ENCODE measurements at places on chromosomes 1 and 21. TPM values are rescaled to one million over a fixed set of nuclear protein-coding genes. Genes with fewer than 3 reads are reported as not detected.

The CHIT1 gene
- 0.34 TPM for total RNA-seq

DNA sequence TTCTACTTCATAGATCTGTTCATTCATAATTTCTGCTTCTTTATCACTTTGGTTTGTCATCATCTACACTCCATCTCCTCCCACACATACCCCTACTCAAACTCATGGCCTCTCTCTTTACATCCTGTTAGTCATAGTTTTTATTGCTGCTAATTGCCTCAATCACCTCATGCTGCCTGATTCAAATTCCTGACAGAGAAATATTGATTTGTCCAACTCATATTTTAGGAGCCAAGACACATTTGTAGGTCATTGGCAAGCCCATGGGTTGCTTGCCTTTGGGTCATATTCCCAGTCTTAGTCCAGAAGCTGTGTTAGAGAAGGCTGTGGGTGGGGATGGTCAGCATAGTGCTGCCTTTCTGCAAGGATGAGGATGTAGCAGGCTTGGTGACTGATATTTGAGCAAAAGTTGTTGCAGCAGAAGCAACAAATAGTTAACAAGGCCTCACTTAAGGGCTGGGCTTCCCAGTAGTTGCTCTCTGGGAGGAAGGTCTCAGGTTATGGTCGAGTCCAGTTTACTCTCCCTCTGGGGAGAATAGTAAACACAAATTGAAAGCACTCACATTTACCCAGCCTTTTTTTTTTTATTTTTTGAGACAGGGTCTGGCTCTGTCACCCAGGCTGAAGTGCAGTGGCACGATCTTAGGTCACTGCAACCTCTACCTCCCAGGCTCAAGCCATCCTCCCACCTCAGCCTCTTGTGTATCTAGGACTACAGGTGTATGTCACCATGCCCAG lies 22.4 kb upstream of the EPS15 start:
- DNase-seq: no peak

The CD34 gene
- not detected for total RNA-seq

The NVL gene
- total RNA-seq: 39.0 TPM

DNA sequence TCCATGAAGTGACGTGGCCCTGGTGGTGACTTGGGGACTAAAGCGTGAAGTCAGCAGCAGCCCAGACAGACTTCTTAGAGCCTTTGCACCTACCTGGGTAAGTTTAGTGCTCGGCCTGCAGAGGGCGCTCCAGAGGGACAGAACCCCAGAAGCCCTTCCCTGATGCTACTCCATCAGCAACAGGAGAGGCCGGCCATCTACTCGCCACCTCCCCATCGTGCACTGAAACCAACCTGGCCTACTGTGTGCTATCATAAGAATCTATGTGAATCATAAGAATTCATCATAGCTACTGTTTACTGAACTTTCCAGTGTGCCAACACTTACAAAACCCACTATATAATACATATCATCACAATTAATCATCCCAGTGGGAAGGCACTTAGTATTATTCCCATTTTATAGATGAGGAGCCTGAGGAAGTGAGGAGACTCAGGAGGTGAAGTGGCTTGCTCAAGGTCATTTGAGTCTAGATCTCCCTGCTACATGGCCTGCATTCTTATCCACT lies 7.9 kb upstream of the EDN2 start:
- DNase-seq: peak; percentile 35

DNA sequence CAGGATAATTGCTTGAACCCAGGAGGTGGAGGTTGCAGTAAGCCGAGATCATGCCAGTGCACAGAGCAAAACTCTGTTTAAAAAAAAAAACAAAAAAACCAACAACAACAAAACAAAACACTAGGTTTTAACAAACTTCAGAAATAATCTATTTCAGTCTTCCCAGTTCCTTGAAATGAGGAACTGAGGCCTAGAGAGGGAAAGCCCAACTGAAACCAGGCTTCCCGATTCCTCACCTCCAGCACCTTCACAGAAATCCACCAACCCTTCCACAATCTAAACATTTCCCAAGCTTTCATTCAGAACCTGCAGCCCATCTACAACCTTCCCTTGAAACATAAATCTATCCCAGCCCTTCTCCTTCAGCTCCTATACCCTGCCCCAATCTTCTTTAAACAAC lies 612 bp upstream of the CD52 start:
- no peak for DNase-seq

All from activated T-helper 2 cell treated with anti-CD3 and anti-CD28 coated beads, Interferon-gamma antibody, Interleukin-2, Interleukin-4, amounts not matched to agents 10 μg/mL and 5 μg/mL and 100 μg/mL, durations not matched to agents 14 hours and 24 hours and 36 hours (primary cell).